A549 treated with CORT108297 at 1 μM for 4 hours (cell line): ENCODE measurements at places on chromosomes 7 and 10. TPM values are rescaled to one million over a fixed set of nuclear protein-coding genes. Genes with fewer than 3 reads are reported as not detected.

Gene ZCCHC24
- 3.3 to 5.2 TPM (median 4.3 TPM) in 5 replicates for total RNA-seq

Gene DENND10
- 46.8 to 63.6 TPM (median 58.5 TPM) in 5 replicates for total RNA-seq

Gene ANXA8
- total RNA-seq: 28.8 to 40.9 TPM (median 33.6 TPM) in 5 replicates

Gene THSD7A
- 1.5 to 2.6 TPM (median 2.3 TPM) in 5 replicates for total RNA-seq

Gene PRPS1L1
- total RNA-seq: not detected in 5 replicates

Gene ATOH7
- total RNA-seq: 0.12 to 0.34 TPM (median 0.28 TPM) in 5 replicates
